ENCODE measurements at places on chromosomes 2 and 18.

DNA sequence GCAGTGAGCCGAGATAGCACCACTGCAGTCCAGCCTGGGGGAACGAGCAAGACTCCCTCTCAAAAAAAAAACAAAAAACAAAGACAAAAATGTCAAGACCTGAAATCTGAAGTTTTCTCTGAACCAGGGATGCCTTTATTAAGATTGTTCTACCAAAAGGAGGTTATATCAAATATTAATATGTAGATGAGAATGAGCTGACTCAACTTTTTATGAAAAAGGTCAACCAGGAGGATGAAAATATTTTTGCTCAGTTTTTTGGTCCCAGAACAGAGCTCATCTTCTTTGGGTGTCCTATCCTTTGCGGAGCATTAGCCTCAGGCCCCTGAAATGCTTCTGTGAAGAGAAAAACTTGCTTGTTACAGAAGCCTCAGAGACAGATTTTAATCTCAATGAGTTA lies 44.0 kb downstream of the NEMP2 start:
- no peak for DNase-seq

GRCh38 chr2:24050041-24050979 lies 769 bp downstream of the FKBP1B start:
- no peak for DNase-seq

GRCh38 chr2:133343018-133343352 lies 225.3 kb downstream of the NCKAP5 start:
- no peak for DNase-seq

DNA sequence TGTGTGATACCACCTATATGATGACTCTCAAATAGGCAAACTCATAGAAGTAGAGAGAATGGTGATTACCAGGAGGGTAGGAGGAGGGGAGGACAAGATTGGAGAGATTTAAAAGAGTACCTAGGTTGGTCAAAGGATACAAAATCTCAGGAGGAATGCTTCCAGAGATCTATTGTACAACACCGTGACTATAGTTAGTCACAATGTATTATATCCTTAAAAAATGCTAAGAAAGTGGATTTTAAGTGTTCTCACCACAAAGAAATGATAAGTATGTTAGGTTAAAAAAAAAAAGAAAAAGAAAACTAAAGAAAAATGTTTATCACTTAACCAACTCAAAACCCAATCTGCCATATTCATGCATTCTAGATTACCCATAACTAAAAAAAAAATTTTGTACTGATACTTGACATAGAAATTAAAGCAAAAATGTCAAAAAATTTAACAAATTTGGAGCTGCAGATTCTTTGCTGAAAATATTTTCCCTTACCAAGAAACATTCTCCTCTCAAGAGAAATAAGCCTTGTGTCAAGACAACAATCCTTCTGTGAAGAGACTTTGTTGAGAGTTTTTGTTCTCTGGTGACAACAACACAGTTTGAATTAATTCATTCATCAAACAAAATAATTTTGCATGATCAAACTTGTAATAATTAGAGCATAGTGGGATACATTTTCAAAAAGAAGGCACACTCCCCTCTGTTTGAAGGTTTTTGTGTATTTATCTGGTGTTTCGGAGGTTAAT lies 213.1 kb downstream of the DNER start:
- DNase-seq = no peak

- DNase-seq = no peak
Observed at GRCh38 chr2:23434721-23435121, 49.7 kb downstream of the KLHL29 start.

DNA sequence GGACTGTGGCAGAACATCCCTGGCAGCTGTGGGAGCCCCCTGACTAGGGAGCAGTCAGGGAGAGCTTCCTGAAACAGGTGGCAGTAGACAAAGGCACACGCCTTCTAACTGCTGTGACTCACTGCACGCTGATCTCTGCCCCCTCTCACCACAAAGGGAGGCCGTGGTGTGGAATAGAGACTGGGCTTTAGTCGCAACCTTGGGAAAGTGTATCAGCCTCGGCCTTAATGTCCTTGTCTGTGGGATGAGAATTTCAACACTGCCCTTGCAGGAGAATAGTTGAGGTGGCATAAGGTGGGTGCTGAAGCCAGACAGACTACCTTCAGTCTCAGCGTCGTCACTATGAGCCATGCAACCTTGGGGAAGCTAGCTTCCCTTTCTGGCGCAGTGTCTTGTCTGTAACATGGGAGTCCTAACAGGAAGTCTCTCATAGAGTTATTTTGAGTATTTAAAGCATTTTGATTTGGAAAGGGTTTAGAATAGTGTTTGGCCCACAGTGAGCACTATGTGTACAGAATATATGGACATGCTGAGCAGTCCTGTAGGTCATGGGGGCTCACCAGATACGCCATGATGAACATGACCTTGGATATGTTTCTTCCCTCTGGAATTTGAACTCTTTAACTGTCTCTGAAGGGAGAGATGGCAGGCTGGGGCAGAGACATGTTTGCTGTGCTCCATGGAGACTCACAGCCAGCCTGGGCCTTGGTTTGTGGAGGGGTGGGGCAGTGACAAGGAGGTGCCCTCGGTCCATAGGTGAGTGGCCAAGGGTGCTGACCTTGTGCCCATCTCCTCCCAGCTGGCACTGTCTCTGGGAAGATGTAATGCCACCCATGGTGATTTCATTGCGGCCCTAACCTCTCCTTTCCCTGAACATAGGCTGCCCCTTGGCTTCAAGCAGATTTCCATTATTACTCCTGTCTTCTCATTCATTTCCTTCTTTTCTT lies 29.5 kb upstream of the SMAD7 start:
- no peak for DNase-seq

GRCh38 chr2:42693013-42693615 lies 70.8 kb downstream of the OXER1 start:
- no peak for DNase-seq

GRCh38 chr18:75211626-75211952 lies 992 bp downstream of the TSHZ1 start:
- DNase-seq = no peak

DNA sequence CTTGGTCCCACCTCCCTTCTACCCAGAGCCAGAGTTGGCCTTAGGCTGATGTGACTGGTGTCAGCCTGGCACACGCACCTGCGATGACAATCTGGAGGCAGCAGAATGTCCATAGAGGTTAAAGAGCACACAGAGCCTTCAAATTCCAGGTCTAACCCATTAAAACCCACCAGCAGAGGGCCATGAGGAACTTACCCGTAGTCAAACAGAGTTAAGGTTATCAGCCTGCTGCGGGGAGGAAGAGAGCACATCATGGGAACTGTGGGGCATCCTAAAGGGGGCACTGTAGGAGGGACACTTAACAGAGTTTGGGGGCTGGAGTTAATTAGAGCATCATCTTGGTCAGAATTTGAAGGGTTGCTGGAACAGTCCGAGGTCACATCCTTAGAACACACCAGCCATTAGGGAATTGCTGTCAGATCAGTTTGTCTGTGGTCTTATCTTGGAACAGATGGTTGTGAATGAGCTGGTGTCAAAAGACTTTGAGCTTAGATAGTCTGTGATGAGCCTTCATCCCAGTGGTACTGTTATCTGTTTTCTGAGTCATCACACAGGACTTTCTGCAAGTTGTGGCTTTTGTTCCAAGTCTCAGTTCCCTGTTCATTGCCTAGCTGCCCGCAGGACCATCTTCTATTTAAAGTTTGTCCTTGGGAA lies 248.6 kb downstream of the LOXHD1 start:
- DNase-seq = no peak

- no peak for DNase-seq
Observed at GRCh38 chr2:200203381-200203827, 103.1 kb upstream of the SPATS2L start.

- no peak for DNase-seq
Observed at GRCh38 chr2:226227341-226227740, 572.3 kb downstream of the IRS1 start.

GRCh38 chr2:174334781-174335251 lies at the start of gene SP9:
SP9 (plus strand) TSS chr2:174334954; CDS start chr2:174335093, 139 bp downstream.
- DNase-seq = no peak

- DNase-seq = no peak
Observed at GRCh38 chr2:32933756-32934095, 13.0 kb upstream of the LTBP1 start.

- no peak for DNase-seq
Observed at GRCh38 chr18:74310411-74310810, 5.2 kb upstream of the C18orf63 start.

- DNase-seq = peak; percentile 35
Observed at GRCh38 chr2:40451918-40452605, at the start of gene SLC8A1. SLC8A1 (minus strand) TSS chr2:40452090.

DNA sequence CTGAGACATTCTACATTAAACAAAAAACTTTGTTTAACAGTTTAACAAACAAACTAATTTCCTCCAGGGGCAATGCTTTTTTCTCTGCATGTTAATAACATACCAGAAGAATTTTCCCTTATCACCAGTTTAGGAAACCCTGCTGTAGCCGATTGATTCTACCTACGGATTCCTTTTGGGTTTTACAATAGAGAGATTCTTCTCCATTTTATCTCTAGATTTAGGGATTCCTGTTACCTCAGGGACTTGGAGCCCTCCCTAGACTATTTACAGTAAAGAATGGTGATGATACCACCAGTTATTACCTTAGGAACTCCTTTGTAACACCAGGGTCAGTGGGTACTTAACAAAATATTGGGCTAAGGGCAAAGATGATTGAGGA lies 5.3 kb upstream of the ERICH2 start:
- no peak for DNase-seq

- DNase-seq = no peak
Observed at GRCh38 chr2:160145471-160145870, 54.6 kb downstream of the ITGB6 start.

DNA sequence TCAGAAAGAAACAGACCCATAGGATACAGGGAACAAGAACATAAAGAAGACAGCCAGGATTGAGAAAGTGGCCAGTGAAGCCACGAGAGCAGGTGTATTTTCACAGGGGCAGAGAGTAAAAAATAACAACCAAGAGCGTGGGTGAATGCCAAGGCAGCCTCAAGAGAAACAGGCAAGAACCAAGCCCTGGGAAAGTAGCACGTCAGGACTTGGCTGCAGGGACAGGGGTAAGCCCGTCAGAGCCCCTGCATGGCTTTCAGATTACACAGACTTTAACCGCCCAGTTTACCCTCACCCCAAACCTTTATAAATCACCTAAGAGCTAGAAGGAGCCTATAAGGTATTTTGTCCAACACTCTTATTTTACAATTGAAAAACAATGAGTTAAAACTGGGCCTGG lies 43.7 kb downstream of the ARL4C start:
- no peak for DNase-seq

DNA sequence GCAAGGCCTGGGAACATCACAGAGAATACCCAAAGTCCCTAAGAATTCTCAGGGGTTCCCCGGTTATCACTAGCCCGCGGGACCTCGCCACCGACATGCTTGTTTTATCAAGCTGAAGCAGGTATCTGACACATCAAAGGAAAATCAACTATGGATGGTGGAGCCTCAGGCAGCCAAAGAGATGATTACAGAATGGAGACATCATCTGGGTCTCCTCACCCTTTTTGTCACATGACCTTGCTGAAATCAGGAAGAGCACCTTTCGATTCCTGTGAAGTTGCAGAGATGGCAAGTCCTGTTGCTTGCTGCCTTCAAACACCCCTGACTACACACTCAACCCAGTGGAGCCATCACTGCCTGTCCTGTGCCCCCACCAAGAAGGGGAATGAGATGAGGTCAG lies 19.2 kb upstream of the CAB39 start:
- no peak for DNase-seq

GRCh38 chr2:212228743-212229171 lies 309.8 kb downstream of the ERBB4 start:
- no peak for DNase-seq

DNA sequence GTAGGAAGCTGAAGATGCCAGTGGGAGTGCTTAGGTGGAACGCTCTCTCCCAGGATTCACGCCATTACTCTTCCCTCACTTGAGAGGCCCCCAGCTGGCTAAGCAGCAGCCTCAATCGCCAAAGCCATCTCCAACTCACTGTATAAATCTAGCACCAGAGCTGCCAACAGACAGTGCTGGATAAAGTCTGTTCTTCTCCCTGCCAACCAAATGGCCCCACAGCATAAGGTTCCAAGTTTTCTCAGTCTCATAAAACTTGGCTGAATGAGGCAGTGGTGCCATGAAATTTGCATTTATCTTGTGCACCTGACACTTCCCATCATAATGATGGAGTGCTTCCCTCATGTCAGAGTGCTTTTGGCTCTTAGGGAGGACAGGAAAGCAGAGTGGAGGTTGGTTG lies 428.2 kb upstream of the ETAA1 start:
- no peak for DNase-seq

GRCh38 chr18:56388571-56388970 lies 249.8 kb downstream of the TXNL1 start:
- DNase-seq = no peak
